ENCODE measurements at places on chromosomes 4 and X.

DNA sequence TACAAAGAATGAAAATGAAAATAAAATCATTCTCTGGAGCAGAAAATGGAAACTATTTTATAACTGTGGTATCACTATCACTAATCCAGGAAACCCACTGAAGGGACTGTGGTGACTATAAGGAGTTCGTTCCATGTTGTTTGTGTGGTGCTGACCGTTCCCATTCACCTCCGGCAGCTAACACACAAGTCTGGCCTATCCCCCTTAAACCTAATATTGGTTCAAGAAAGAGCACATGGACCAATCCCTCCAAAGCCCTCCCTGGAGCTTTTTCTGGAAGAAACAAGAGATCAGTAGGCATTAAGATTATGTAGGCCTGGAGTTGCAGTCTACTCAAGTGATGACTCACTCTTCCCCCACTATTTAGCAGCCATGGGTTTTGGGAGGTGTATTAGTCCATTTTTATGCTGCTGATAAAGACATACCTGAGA is 25.9 kb upstream of the FAM241A start:
- no peak for DNase-seq

DNA sequence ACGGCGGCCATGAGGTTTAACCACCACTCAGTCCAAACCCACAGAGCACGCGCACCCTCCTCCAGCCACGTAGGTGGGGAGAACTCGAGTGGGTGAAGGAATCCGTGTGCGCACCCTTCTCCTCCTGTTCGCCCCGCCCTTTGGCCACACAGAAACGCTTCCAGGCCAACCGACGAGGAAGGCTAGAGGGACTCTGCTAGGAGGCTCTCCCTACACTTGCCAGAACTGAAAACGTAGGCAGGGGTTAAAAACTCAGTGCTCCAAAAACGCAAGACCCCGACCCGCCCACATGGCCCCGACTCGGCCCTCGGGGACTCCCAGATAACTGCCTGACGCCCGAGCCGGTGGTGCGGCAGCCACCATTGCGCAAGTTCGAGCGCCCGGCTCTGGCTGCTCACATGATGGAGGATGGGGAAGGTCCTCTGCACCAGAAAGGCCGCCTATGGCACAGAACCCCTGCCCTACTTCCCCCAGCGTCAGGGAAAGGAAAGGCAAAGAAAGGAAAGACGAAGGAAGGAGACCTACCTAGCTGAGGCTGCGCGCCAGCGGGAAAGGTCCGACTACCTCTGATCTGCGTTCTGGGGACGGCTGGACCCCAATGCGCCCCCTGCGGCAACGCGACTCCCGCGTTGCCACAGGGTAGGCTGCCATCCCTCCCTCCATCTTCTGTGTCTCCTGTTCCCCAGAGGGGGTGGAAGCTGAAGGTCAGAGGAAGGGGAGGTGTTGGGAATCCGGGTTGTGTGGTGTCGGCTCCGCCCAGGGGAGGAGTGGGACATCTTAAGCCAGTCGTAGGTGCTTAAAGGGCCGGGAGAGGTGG is 201.9 kb upstream of the AGTR2 start:
- no peak for DNase-seq

DNA sequence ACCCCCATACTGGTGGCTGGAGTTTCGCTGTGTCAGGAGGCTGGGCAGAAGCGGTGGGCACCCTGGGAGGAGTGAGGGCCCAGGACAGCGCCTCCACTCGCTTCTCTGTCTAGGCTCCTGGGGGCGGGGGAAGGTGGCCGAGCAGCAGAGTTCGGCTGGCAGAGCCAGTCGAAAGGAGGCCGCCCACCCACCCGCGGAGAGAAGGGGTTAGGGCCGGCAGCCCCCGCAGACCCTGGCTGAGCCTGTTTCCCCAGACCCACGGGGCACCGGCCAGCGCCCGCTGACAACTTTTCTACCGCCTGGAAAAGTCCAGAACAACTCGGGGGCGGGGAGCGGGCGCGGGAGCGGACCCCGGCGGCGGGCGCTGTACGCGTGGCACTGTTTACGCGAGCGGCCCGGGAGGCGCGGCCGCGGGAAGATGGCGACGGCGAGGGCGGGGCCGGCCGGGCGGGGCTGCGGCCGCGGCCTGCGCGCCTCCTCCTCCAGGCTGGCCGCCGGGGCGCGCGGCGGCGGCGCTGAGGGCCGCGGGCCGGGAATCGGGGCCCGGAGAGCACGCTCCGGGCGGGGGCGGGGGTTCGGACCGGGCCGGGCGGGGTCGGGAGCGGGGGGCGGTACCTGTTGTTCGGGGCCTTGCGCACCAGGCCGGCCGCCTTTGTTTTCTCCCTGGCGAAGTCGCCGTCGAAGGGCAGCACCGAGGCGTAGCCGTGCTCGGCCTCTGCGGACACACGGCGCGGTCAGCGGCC is 628 bp downstream of the MXD4 start:
- DNase-seq: peak; percentile 54

- no peak for DNase-seq
Measured at GRCh38 chr4:11634283-11634682, 205.6 kb upstream of the HS3ST1 start.

GRCh38 chrX:20038966-20039365 is 48.1 kb upstream of the BCLAF3 start:
- no peak for DNase-seq

DNA sequence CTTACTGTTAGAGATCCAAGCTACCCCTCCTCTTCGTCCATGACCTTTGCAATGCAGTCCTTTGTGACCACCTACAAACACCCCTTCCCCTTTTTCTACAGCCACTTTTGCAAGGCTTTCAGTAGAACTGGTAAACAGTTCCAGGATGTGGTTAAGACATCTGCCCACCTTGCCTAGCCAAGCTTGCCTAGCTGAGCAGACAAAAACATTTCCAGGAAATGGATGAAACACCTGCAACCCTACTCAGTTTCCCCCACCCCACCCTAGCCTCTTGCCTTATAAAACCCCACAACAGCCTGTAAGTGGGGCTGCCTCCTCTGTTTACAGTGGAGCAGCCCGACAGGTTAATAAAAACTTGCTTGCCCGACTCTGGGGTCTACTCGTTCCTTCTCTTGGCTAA is 133.8 kb downstream of the ZC4H2 start:
- DNase-seq: peak; percentile 13

All from CD4-positive, alpha-beta T cell treated with Interleukin-21 for 1 hour (primary cell).